ENCODE measurements at places on chromosomes 16 and 17.

- no peak for DNase-seq
Measured at GRCh38 chr17:42878123-42878880, 22.3 kb upstream of the G6PC1 start.

- DNase-seq: no peak
Measured at GRCh38 chr16:68782198-68783174, 45.4 kb downstream of the CDH1 start.

DNA sequence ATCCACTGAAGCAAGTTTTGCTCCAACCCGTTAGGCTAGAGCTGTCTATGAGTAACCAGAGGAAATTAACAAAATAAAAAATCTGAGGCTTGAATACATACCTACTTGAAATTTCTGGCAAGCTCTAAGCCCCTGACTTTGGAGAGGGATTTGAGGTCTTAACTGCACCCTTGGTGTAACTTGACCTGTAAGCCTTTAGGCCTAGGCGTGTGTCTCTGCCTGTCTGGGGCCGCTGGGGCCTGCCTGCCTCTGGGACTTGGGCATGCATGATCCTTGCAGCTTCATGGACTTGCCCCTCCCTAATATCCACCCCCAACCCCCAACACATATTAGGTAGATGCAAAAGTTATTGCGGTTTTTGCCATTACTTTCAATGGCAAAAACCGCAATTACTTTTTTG, 3.7 kb upstream of the CDC42EP4 start:
- DNase-seq: no peak

- no peak for DNase-seq
Measured at GRCh38 chr17:80664217-80664790, 119.7 kb downstream of the RPTOR start.

DNA sequence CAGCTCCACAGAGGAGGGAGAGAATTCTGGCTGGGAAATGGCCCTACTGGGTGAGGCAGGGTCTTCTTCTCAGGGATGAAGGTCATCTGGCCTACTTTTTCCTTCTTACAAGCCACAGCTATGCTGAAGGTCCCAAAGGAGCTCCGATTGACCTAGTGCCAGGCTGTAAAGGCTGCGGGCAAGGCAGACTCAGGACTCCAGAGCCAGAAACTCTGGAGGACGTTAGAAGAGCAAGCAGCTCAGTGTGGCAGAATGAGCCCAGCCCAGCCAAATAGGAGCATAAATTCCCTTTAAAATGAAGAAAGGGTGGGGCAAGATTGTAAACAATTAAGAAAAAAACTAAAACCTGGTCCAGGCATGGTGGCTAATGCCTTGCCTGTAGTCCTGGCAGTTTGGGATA, 20.1 kb upstream of the CNOT1 start:
- DNase-seq: no peak

- no peak for DNase-seq
Measured at GRCh38 chr16:57151369-57151768, 34.5 kb downstream of the PSME3IP1 start.

DNA sequence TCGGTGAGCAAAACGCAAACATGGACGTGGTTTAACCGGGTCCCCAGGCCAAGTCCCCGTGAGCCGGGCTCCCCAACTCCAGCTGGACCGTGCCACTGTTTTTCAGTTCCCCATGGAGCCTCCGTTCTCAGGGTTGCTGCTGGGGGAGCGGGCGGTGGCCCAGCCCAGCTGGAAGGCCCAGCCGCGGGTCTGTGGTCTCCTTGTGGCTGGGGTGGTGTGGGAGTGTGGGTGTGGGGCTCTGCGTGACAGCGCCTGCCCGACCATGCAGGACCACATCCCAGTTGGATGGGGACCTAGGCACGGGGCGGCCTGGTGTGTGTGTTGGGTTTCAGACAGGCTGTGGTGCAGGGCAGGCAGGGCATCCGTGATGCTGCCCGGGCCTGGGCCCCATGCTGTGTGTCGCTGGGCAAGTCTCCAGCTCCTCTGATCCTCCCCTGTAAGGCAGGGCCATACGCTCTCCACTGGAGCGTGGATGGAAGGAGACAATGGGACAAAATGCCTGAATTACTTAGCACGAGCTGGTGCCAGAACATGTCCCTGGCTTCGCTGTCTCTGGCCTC, 40.3 kb downstream of the COX4I1 start:
- no peak for DNase-seq

DNA sequence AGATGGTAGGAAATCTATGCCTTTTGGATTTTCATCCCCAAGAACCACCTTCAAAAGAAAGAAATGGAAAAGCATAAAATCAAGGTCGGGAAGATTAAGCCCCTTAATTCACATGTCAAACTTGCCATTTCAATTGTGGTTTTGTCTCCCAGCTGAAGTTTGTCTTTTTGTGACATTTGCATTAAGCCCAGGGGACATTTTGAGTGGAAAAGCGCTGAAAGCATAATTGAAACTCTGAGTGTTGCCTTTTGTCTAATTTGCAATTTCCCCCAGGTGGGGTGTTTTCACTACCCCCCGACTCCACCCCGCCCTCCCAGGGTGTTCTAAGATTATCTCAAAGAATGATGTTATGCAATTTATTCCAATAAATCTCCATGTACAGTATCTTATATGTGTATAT, 396.2 kb downstream of the CDH13 start:
- no peak for DNase-seq

- DNase-seq: no peak
Measured at GRCh38 chr17:17213775-17214174, 7.6 kb upstream of the PLD6 start.

- DNase-seq: no peak
Measured at GRCh38 chr16:66293207-66293735, 73.2 kb upstream of the CDH5 start.

DNA sequence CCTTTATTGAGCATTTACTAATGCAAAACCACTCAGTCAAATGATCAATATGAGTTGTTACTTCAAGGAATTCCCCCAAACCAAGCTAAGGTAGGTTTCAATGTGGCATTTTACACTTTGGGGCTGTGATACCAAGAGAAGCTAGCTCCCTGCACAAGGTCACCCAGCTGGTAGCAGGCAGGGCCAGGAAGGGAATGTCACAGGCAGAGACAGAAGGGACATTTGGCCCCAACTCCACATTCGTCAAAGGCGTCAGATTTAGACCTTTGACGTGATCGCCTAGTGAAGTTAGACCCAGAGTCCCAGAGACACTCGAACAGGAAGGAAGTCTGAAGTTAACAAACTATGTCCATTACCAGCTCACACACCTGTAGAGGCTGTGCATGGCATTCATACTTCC, 5.5 kb upstream of the SMG1 start:
- DNase-seq: no peak

DNA sequence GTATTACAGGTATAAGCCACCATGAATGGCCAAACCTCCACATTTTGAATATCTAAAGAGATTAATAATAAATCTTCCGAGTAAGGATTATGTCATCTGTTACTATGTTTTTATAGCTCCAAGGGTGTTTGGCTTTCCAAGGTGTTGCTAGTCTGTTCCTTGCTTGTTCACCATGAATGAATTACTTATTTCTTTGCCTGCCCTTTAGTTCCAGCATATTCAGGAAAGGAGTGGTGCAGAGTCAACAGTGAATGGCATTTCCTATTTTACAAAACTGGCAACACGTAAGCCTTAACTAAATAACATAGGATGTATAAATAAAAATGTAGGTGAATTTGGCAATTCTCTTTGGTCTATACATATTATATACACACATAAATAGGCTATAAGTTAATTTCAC, 70.3 kb downstream of the MYO1D start:
- DNase-seq: no peak

DNA sequence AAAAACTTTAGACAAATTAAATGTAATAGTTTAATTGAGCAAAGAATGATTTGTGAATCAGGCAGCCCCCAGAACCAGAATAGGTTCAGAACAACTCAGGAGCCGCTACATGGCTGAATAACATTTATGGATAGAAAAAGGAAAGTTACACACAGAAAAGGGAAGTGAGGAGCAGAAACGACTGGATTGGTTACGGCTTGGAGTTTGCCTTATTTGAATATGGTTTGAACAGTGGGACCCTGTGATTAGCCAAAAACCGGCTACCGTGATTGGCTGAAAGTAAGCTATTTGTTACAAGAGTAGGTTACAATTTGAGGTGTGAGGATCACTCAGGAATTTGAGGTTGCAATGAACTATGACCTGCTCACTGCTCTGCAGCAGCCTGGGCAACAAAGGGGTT, 1139.8 kb downstream of the CDH11 start:
- no peak for DNase-seq

GRCh38 chr17:66348584-66349165, 46.3 kb downstream of the PRKCA start:
- DNase-seq: no peak

DNA sequence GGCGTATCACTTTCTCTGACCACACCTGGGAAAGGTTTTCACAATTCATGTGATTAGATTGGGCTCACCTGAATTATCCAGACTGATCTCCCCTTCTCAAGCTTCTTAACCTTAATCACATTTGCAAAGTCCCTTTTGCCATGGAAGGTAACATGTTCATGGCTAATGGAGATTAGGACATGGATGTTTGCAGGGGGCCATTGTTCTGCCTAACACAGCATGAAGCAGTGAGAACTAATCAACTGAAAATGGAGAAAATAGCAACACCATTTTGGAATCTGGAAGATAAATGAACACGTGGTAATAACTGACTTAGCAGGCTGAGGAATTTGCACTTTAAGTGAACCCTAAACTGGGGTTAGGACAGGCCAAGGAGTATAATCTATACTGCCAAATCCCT, 25.0 kb upstream of the SBK1 start:
- DNase-seq: no peak

DNA sequence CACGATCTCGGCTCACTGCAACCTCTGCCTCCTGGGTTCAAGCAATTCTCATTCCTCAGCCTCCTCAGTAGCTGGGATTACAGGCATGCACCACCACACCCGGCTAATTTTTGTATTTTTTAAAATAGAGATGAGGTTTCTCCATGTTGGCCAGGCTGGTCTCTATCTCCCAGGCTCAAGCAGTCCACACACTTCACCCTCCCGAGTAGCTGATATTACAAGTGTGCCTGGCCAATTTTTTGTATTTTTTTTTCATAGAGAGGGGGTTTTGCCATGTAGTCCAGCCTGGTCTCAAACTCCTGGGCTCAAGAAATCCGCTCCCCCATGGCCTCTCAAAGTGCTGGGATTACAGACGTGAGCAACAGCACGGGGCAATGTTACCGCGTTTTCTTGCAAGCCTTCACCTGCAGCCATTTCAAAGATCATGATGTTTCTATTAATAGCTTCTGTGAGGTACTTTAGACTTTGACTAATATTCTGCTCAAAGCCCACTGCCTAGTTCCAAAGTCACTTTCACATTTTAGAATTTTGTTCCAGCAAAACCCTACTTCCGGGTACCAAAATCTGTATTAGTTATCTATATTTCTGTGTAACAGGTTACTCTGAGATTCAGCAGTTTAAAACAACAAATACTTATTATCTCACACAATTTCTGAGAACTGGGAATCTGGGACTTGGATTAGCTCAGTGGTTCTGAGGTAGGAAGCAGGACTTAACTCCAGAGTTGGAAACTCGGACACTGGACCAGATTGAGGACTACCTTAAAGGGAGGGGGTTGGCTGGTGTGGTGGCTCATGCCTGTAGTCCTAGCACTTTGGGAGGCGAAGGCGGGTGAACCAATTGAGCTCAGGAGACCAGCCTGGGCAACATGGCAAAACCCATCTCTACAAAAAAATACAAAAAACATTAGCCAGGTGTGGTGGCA, 12.0 kb upstream of the MED13 start:
- DNase-seq: no peak

DNA sequence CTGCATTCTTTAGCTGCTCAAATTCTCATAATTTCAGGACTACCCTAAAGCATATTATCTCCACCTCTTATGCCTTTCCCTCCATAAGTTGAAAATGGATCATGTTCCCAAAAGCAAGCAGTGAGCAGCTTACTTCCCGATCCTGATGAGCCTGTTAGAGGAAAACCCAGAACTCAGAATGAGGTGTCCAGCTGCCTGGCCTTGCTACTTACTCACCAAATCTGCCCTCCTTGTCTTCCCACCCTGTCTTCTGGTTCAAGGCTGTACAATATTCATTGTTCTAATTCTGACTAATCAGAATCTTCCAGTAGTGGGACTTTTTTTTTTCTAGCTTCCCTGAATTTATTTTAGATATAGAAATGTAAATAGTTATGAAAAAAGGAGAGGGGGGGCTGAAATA, 10.8 kb downstream of the LYRM1 start:
- DNase-seq: no peak

- no peak for DNase-seq
Measured at GRCh38 chr16:83803811-83804210, 4.0 kb upstream of the HSBP1 start.

GRCh38 chr17:6969323-6969726, 26.5 kb upstream of the ALOX12 start:
- DNase-seq: no peak

- no peak for DNase-seq
Measured at GRCh38 chr17:49442041-49442440, 27.4 kb upstream of the PHB1 start.

- DNase-seq: no peak
Measured at GRCh38 chr17:62920300-62920699, 45.7 kb upstream of the TANC2 start.
